Caco-2 (cell line): ENCODE measurements at places on chromosomes 3 and 15.

DNA sequence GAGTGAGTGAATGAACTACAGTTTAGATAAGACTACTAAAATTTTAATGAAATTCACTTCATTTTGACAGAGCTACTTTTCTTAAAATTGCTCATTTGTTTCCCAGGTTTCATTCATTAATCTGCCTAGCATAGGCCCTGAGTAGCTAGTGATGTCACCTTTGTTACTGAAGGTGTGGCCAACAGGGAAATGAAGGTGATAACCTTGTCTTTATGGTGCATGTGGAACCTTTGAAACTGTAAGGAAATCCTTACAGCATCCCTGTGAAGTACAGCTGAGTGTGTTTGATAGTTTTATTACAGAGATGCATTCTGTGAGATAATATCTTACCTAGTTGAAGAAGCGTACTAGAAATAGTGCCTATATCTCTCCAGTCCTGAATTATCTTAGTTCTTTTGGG lies 112.9 kb downstream of the AKAP13 start:
- no peak for DNase-seq

- peak; percentile 14 for DNase-seq
Measured at GRCh38 chr15:23067416-23067815, 28.0 kb upstream of the TUBGCP5 start.

DNA sequence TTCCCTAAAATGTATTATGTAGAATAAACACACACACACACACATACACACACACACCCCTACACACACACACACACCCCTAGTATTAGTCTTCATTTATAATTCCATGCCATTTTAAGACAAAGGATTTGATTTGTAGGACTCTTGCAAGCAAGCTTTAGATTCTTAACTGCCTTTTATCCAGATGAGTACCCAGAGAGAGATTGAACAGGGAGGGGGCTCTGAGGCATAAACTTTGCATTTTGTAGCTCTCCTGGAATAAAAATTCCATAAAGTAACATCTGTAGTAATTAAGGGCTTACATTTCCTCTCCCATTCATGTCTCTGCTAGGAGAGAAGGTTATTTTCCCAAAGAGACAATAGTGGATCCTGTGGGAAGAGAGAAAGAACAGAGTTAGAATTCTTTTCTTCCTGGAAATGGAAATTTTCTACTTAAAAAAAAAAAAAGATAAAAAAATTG lies 479.4 kb downstream of the RBMS3 start:
- no peak for DNase-seq

GRCh38 chr3:63595221-63595620 lies 57.3 kb upstream of the SNTN start:
- DNase-seq: no peak

GRCh38 chr3:14277557-14277956 lies 98.9 kb downstream of the LSM3 start:
- DNase-seq: no peak

DNA sequence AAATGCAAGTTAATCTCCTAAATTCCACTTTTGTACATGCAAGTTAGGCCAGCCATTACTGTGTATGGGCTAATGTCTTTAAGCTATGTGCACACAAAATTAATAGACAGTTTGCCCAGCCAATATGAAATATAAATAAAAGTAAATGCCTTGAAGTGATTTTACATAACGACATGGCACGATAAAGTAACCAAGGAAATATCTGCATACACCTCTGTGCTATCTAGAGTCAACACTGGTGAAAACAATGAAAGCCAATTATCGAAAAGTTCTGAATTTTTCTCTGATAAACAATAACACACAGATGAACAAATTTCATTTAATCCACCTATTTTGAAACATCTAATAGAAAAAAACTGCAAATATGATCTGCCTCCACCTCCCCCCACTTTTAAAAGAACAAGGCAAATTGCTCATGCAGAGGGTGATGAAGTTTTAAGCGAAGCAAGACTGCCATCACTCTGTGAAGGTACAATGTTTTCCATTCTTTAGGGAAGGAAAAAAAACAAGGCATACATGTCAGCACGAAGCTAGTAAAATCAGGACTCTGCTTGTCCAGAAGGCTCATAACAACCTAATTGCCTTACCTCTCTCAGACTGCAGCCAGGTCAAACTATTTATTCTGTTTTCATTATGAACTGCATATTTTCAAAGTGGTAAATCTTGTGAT lies 317.7 kb downstream of the MECOM start:
- no peak for DNase-seq

- DNase-seq: no peak
Measured at GRCh38 chr3:1228289-1228688, 135.5 kb downstream of the CNTN6 start.

DNA sequence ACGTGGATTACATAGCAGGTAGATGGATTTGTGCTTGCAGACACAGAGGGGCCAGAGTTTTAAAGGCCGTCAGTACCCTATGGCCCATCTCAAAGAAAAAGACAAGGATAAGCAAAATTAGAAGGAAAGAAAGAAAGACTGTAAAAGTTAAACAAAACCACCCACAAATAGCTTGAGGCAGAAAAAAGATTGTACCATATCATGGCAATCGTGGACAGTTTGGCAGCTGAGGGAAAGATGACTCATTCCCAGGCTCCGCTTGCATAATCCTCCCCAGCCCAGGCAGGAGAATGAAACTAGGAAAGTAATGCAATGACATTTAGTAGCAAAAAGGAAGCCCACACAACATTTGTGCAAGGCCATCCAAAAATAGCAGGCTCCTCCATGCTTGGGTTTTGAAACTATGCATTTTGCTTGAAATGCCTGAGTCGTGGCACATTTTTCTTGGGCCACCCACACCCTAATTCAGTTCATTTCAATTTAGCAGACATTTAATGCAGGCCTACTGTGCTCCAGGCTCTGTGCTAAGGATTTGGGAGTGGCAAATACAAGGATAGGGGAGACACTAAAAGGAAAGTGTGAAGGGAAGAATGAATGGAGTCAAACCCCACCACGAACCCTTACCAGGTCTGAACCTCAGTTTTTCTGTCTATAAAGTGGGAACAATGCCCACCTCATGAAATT lies 40.9 kb upstream of the SMAD3 start:
- peak; percentile 66 for DNase-seq

DNA sequence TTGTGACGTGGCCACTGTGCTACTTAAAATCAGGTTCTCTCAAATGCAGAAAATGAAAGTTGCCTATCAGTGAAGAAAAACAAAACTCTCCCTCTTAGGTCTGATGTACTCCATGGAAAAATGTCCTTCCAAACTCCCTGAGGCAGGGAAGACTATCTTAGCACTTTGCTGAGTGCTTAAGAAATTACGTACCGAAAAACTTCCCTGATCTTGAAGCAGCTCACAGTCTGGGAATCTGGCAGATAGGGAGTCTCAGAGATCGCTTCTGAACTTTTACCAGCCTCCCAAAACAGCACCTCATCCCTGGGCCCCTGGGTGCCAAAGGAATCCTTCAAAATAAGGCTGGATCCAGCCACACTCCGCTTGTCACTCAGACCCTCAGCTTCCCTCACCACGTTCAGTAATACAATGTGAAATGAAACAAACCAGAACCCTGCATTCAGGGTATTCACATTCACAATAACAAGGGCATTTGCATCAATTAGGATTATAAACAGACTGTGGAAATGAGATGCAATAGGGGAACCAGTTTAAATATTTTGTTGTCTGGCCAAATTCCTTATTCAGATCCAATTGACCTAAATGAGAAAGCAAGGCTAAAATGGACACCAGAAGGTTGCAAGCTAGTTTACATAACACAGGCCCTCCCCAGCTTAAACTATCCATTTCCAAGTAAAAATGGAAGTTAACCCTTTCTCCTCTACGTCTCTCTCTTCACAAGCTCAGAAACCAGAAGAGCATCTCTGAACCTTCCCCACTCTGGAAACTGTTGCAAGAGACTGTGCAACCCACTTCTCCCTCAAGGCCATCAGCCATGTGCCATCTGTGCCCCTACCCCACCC lies 20.9 kb downstream of the OSBPL10 start:
- DNase-seq: no peak

DNA sequence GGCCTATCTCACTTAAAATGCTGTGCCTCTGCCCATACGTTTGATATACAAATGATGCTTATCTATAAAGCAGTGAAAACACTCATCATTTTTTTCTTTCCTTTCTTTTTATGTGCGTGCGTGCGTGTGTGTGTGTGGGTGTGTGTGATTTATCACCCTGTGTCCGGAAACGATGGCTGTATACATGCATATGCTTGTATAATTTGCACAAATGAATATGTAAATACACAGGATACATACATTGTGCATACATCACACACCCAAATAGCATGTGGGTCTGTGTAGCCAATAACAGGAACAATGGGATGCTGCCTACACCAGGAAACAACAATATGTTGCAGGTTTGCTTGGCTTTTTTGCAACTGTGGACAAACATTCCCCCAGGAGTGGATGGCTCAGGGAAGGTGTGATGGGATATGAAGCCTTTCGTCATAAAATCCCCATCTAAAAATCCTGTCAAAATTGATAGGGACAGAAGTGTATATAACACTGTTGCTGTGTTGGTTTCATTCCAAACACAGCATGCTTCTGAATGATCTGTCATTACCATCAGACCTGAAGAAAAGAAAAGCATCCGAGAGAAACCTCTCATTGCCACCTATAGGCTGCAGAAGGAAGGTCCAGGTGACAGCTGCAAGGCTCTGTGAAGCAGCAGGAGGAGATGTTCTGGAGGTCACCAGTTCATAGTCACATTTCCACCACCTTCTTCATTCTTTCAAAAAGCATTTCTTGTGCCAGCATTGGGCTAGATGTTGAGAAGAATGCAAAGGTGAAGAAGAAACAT lies 503.9 kb upstream of the NR2F2 start:
- no peak for DNase-seq

DNA sequence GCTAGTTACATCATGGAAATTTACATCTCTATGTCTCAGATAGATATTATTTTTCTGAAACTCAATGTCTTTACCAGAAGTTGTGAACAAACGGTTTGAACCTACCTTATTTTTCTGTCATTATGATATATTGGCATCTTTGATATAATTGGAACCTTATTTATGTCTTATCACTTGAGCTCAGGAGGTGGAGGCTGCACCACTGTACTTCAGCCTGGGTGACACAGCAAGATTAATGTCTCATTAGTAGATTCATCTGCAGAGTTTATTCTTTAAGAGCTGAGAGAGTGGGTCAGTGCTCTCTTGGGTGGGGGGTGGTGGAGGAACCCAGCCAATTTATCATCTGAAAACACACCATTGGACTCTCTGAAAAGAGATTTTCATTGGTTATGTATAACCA lies 21.4 kb downstream of the SCG3 start:
- DNase-seq: no peak

DNA sequence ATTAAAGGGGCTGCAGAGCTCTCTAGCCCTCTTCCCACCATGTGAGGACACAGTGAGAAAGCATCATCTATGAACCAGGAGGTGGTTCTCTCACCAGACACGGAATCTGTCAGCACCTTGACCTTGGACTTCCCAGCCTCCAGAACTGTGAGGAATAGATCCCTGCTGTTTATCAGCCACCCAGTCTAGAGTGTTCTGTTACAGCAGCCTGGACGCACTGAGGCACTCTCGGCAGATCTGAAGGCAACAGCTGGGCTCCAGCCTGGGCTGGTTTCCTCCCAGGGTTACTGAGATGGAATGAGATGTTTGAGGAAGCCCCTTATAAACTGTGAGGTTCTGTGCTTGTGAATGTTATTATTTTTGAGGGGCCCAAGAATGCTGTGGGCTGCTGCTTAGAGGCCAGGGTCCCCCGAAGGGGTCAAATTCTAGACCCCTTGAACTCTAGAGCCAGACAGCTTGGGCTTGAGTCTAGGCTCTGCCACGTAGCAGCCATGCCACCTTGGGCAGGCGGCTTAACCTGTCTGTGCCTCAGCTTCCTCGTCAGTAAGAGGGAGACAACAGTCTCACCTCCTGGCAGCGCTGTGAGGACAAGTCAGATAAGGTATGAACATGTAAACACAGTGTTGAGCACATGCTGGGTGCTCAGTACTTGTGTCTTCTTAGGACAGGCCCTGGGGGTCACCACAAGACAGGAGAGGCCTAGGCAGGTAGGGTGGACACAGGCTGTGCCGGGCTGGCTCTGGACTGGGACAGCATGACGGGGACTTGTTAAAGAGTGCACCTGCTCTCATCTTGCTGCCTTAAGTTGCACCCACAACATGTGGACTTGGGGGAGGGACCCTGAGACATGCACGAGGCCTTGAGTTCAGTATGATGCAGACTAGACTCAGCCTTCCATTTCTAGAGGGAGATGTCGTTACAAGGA lies 49.2 kb downstream of the MGLL start:
- DNase-seq: no peak

GRCh38 chr15:82058517-82059204 lies 12.8 kb upstream of the MEX3B start:
- DNase-seq: no peak

DNA sequence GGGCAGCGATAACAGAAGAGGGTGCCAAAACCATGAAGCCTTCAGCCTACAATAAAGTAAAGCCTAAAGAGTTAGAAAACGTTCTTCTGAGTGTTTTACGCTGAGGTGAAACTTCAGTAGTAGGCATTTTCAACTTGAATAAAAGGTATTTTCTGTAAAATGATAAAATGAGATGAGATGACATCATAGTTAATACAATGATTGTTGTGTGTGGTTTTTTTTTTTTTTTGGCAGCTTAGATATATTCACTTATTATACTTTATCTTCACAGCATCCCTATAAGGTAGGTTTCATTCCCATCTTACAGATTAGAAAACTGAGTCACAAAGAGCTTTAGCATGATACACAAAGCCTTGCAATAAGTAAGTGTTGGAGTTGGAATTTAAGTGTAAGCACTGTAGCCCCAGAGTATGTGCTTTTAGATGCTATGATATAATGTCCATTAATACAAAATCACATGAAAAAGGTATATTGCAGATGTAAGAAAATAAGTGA lies 291.9 kb upstream of the GRM7 start:
- DNase-seq: no peak

GRCh38 chr3:34200576-34200975 lies 402.1 kb downstream of the PDCD6IP start:
- no peak for DNase-seq

- no peak for DNase-seq
Measured at GRCh38 chr3:148643389-148643840, 54.3 kb upstream of the AGTR1 start.

- no peak for DNase-seq
Measured at GRCh38 chr3:32847528-32847927, 29.7 kb downstream of the TRIM71 start.

DNA sequence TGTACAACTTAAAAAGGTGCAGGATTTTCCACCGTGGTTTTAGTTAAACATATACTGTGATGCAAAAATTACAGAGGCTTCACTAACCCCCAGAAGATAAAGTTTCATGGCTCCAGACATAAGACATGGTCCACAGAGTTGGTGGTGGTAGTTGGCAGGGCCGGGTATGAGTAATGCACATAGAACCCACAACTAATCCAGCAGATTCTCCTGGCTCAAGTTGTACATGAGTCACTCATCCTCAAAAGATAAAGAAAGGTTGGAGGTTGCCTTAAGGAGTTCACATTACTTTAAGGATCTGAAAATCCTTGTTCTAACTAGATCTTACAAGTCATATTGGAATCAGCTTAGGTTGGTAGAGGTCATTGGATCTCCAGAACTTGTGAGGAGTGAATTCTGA lies 98.3 kb upstream of the ZBTB20 start:
- no peak for DNase-seq
